ENCODE measurements at places on chromosomes 5 and 9.
A peak's percentile ranks its signal among the peaks of the same experiment; 100 is the strongest.

- no peak for DNase-seq
Observed at GRCh38 chr9:92917176-92917800, 30.0 kb upstream of the FGD3 start.

GRCh38 chr5:125530833-125531615 is 784.6 kb upstream of the ZNF608 start:
- DNase-seq: no peak

- peak; percentile 15 for DNase-seq
Observed at GRCh38 chr9:133737774-133738639, at the start of gene SARDH. Gene SARDH, minus strand, starts transcription at chr9:133738352. Its CDS starts 4,179 bp downstream, at chr9:133734173.

DNA sequence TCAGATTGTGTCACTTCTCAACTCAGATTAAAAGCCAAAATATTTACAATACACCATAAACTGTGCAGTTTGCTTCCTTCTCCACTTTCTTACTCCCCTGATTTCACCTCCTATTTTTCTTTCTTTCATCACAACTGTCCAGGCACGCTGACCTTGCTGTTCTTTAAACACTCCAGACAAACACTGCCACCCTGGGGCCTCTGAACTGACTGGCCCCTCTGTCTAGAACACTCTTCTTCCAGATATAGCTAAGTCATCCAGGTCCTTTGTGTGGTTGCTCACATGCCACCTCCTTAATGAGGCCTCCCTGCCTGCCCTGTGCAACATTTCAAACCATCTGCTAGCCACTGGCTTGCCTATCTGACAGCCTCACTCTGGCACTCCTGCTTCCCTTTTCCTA is 46.6 kb downstream of the ATG10 start:
- no peak for DNase-seq

GRCh38 chr5:96936431-96937320 is 796 bp downstream of the LNPEP start:
- DNase-seq: peak; percentile 43

DNA sequence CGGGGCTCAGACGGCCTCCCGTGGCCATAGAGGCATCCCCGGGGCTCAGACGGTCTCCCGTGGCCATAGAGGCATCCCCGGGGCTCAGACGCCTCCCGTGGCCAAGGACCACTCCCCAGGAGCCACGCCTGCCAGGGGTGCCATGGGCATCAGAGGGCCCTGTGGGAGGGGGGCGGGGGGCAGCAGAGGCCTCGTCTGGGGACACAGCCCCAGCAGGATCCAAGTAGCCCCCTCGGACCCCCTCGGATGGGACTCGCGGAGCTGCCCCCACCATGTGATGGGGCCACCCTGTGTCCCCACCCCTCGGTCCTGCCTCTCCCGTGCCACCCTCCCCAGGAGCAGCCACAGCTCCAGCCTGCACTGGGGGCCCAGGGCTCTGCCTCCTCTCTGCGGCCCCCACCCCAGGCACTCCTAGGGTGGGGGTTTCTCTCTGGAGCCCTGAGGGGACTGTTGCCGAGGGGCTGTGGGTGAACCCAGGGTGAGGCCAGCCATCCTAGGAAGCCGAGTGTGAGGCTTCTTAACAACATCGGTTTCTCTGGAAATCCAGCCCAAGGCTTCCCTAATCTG is 2.5 kb downstream of the ENTPD8 start:
- no peak for DNase-seq

- DNase-seq: no peak
Observed at GRCh38 chr5:169970339-169970738, 10.0 kb downstream of the INSYN2B start.

DNA sequence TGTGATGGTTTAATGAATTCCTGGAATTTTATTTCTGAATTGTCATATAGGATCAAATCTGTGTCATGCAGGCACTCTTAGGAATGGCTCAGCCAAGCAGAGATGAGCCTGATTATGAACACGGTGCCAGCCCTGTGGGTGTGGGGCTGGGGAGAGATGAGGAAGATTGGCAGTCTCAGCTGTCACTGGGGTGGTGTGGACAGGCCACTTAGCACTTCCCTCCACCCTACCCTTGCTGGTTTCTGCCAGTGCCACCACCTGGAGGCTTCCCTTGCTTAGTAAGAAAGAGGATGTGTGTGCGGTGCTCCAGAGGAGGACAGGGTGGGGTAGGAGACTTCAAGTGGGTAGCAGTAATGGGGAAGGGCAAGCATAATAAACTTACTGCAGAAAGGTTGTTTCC is 226.6 kb downstream of the CD180 start:
- no peak for DNase-seq

GRCh38 chr5:67490543-67491321 is 294.1 kb upstream of the CD180 start:
- no peak for DNase-seq

GRCh38 chr9:93586290-93587057 is 10.1 kb downstream of the PHF2 start:
- no peak for DNase-seq

DNA sequence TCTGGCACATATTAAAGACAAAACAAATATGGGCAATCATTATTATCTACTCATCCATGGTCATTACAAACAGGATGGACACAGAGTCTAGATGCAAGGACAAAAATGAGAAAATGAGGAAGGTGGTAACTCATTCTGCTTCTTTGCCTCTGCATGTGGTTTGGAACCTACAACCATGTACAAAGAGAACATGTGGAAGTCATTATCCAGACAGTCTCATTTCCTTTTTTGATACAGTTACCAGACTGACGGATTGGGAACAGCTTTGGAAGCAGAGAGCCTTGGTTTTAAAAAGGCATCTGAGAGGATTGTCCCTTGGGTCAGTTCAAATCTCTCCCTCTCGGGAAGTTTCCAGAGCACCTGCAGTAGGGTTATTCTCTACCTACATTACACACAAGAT is 433.4 kb upstream of the TNC start:
- DNase-seq: no peak

DNA sequence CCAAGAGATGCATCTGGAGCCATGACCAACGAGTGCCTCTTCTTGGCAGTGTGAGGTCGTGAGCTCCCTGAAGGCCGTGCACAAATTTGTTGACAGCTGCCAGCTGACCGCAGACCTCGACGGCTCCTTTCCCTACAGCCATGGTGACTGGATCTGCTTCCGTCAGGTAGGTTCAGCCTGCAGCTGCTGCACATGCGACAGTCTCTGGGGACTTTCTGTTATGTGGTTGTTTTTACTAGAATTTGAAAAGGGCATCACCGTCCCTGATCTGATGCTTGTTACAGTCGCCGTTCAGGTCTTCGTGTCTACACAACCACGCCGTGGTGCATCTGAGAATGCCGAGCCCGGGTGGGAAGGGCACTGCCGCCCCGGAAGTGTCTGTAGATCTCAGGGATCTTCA is 36.5 kb upstream of the LRRC14B start:
- no peak for DNase-seq

DNA sequence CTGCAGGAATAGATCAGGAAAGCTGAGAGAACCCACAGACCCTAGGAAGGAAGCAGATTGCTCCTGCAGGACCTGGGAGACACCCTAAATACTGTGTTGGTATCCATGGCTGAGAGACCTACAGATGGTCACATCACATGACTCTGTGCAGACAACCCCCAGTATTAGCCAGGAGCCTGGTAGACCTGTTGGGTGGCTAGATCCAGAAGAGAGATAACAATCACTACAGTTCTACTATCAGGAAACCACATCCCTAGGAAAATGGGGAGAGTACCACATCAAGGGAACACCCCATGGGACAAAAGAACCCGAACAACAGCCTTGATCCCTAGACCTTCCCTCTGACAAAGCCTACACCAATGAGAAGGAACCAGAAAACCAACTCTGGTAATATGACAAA is 24.2 kb upstream of the MELK start:
- DNase-seq: no peak

GRCh38 chr5:145324101-145324500 is 511.0 kb downstream of the PRELID2 start:
- DNase-seq: no peak

- no peak for DNase-seq
Observed at GRCh38 chr9:85055506-85056202, 386.1 kb downstream of the NTRK2 start.

DNA sequence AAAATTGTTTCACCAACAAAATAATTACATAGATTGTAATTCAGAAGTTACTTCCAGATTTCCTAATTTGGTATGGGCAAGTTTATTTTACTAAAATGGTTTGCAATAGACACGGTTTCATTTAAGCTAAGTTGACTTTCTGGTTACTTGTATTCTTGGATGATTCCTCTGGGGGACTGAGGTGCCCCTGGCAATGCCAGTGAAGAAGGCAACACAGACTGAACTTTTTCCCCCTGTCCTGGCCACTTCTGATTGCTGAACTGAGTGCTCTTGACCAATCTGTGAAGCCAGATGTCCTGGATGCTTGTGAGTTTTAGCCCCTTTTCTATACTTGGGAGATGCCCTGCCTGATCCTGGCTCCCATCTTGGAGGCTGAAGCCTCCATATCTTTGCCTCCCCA is 66.3 kb upstream of the FANCC start:
- no peak for DNase-seq

- no peak for DNase-seq
Observed at GRCh38 chr5:96747720-96748119, 60.0 kb downstream of the ERAP1 start.

DNA sequence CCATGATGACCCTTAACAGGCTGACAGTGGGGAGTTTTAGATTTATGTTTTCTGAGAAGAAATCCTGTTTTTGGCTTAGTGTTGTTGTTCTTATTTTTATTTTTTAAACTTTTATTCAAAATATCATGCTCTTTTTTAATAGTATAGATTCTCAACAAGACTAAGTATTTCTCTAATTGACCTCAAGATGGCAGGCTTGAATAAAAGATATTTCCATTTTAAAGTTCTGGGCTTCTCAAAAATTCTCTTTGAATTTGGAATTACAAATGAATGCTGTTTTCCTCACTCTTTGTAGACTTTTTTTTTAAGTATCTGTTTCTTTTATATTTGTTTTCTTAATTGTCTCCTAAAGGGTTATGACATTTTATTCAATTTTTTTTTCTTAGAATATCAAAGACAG is 50.0 kb upstream of the SH3GL2 start:
- DNase-seq: no peak

DNA sequence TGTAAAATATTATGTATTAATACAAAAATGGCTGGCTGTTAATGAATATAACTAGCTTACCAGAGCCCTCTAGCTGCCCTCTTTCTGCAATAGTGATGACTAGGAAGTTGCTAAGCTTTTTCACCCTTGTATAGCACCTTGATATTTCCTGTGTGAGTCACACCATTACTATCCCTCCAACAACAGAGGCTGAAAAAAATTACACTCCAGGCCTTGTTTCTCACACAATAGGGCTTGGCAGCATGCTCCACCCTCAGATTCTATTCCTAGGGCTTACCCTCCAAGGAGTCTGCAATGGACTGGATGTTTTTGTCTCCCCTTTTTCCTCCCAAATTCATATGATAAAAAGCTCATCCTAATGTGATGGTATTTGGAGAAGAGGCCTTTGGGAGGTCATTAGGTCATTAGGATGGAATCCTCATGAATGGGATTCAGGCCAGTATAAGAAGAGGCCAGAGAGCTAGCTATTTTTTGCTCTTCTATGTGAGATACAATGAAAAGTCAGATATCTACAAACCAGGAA is 184.6 kb upstream of the MAP1B start:
- no peak for DNase-seq

- no peak for DNase-seq
Observed at GRCh38 chr5:31743678-31744077, 104.7 kb downstream of the PDZD2 start.

- no peak for DNase-seq
Observed at GRCh38 chr9:78921341-78921740, 624.4 kb downstream of the PSAT1 start.

GRCh38 chr5:119410448-119411159 is 41.7 kb upstream of the HSD17B4 start:
- DNase-seq: no peak

- no peak for DNase-seq
Observed at GRCh38 chr9:137366891-137367381, 56.0 kb downstream of the EXD3 start.

- DNase-seq: no peak
Observed at GRCh38 chr9:134034215-134035040, 9.1 kb downstream of the BRD3OS start.

DNA sequence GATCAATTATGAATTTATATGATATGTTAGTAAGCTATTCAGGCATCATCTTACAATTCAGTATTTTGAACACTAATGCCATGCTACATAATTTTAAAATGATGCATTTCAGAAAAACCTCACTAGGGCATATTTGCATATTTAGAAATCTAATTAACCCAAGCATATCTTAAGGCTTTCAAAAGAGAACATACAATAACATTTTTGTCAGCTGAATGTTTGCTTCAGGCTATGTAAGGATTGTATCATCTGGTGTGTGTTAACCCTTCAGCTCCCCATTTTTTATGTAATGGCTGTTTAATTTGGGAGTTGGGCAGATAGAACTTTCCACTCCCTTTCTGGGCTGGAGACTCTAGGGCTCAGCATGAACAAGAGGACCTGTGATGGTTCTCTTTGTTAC is 299.1 kb upstream of the EFNA5 start:
- DNase-seq: no peak

- DNase-seq: no peak
Observed at GRCh38 chr9:31597977-31598376, 786.5 kb upstream of the ACO1 start.

DNA sequence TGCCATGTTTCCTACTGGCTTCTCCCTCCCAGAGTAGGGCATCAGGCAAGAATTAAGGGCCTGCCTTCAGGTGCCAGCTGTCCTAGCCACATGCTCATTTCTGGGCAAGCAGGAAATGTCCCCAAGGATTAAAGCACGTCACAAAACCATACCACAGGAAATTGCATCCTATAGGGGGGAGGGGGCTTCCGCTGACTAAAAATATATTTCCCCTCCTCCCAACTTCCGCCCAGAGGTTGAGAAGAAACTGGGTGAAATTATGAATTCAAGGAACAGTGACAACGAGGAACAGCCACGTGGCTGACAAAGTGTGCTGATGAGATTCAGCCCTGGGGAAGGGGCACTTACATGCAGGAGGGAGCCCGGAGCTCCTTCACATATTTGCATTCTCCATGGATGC is 4.1 kb downstream of the HBEGF start:
- DNase-seq: no peak

DNA sequence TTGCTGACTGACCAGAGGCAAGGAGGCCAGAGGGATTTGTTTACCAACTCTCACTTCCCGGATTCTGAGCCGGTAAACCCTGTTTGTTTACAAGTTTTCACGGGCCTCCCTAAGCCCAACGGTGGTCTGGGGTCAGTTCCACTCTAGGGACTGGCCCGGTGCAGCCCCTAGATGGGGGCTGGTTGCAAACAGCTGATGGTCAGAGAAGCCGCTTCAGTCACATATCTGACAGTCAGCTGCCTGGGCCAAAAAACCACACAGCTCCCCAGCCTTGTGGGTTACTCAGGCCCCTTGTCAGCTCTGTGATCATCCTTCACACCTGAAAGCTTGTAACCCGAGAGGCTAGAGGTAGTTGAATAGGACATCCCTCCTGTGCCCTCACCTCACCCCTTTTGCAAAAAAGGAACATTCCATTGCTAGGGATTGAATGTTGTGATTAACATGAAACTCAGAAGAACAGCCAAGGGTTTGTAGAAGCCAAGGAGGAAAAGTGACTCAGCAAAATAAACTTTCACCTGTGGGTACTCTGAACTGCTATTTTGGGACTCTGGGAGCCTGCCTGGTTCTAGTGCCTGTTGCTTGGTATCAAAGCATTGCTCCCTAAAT is 40.4 kb downstream of the SAR1B start:
- DNase-seq: no peak

GRCh38 chr5:67003685-67003934 is 193.0 kb downstream of the CD180 start:
- no peak for DNase-seq

Measured in activated CD4-positive, alpha-beta T cell treated with anti-CD3 and anti-CD28 coated beads for 4 hours (primary cell).